KG1 (cell line): ENCODE measurements at places on chromosomes 13 and 19.

GRCh38 chr13:99496184-99497142, 4.8 kb upstream of the TM9SF2 start:
- peak; percentile 72 for DNase-seq

GRCh38 chr13:80574113-80574850, 233.4 kb upstream of the SPRY2 start:
- DNase-seq: no peak

DNA sequence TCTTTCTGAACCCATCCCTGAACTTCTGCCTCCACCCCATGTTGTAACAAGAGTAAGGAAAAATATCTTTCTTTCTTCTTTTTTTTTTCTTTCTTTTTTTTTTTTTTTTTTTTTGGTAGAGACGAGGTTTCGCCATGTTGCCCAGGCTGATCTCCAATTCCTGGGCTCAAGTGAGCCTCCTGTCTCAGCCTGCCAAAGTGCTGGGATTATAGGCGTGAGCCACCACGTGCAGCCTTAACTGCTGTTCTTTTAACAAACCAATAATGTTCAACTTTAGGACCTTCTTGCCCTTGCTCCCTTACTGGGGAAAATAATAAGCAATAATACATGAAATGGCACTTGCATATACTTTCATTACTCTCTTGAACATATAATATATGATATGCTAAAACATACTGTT, 19.6 kb downstream of the GPR183 start:
- DNase-seq: no peak

DNA sequence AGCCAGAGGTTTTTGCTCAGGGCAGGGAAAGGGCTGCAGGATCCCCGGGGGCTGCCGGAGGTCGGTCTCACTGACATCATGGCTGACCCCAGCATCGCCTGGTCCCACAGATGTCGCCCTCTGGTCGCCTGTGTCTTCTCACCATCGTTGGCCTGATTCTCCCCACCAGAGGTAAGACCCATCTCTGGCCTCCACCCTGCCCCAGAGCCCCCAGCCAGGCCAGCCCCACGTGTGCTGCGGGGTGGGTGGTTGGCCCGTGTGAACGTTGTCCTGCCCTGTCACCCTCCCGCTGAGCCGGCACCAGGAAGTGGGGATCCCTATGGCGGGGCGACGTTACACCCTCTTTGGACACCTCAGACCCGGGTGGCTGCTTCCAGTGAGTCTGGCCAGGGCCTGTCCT, 906 bp downstream of the FXYD5 start:
- DNase-seq: no peak

- DNase-seq: no peak
Measured at GRCh38 chr13:72317346-72318109, 409.9 kb downstream of the MZT1 start.

DNA sequence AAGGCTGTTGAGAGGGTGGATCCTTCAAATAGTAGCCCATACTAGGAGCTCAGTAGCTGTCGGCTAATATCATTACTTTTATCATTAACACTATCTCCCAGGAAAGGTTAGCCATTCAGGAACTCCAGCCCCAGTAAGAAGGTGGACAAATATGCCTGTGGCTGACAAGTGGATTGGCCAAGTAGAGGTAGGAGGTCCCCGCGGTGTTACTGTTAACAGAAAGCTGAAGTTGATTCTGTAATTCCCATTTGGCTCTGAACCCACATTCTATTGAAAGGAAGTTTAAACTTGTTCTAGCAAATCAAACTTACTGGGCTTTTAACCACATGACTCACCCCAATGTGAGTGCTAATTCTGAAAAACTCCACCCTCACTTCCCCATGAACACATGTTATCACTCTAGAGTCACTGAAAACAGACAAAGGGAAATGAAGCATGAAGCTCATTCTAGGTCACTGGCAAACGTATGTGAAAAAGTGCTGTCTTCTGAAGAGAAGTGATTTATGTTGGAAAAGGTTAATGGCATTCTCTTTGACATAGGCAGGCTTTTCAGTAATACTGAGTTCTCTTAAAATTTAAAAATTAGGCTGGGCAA, 273.5 kb downstream of the FGF14 start:
- DNase-seq: no peak

DNA sequence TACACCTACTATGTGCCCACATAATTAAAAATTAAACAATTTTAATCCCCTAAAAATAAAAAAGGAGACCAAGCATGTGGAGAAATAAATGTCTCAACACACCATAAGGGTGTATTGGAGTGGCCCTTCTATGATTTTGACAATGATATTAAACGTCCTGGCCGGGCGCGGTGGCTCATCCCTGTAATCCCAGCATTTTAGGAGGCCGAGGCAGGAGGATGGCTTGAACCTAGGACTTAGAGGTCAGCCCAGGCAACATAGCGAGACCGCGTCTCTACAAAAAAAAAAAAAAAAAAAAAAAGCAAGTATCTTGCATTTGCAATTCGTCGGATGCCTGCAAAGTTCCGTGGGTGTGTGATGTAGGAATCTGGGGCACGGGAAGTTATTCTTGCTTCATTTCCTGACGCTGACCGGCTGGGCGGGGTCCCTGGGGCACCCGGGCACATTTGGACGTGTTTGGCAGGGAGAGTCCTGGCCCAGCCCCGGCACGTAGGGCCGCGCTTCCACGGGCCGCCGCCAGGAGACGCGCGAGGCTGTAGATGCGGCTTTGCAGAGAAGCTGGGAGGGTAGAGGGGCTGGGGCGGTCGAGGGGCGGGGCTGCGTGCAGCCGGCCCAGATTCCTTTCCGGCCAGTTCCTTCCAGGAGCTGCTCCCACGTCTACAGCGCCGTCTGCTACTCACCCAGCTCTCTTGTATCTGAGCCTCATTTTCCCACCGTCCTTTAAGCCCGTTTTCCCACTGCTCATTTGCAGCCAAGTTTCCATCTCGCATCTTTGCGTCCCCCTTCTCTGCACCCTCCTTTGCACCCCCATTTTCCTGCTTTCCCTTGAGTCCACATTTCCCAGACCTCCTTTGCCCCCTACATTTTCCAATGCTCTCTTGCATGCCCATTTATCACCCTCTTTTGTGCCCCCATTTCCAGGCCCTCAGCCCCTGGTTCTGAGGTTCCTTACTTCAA, 2.2 kb upstream of the TSPAN16 start:
- DNase-seq: peak; percentile 55

DNA sequence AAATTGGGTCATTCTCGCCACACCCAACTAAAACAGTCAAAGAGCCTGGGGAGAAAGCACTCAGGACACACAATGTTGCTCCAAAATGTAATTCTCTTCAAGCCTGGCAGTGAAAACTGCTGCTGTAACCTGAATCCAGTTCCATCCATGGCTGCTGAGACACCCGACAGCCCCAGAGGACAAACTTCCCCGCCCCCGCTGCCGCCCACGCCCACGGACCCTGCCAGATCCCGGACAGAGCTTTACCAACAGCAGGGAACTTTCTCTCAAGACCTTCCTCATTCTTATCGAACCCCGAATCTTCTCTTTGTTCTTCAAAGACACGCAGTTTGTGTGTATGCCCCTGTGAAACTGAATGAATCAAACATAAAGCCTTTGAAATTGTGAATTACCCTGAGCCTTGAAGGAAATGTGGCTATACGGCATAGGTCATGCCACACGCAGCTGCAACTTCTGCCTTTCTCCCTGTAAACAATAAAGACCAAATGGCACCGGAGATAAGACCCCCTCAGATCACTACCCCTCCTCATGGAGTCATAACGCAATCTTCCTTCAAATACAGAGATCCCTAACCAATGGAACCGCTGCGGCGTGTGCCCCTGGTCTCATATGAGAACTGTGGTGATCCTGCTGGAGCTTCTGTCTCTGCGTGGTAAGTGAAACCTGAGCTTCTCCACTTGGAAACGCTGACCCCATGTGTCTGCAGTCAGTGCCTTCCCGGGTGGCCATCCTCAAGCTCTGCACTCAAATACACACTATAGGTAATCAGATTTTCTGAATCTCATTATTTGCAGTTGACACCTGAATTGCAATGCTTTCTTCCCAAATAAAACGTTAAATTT, 4.8 kb upstream of the LAMP1 start:
- no peak for DNase-seq

DNA sequence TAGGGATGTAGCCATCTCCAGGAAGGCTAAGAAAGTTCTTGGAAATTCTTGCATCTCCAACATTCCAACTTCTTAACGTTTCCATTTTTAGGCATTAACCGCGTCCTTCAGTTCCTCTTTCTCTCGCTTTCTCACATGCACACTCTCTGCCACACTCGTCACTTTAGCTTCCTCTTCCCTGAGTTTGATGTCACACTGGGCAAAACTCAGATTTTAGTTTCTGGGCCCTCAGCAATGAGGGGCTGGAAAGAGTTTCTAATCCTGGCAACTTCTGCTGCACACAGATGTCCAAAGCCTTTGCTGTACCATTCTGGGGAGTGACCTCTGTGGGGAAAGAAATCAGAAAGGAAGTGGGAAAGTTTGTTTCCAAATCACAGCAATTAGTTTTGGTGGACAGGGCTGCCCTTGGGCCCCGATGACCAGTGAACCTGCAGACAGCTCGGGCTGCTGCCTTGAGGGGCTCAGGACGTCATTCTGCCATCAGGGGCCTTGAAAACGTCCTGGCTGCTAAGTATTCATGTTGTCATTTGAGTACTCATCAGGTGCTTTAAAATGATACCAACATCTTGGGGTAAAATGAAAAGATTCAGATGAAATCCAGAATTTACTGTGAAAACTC, 89.3 kb downstream of the KL start:
- no peak for DNase-seq

GRCh38 chr13:90205911-90206310, 1141.6 kb upstream of the MIR17HG start:
- no peak for DNase-seq

GRCh38 chr13:27482983-27483382, 32.6 kb upstream of the MTIF3 start:
- no peak for DNase-seq

- peak; percentile 66 for DNase-seq
Measured at GRCh38 chr13:30572859-30573275, 44.9 kb upstream of the USPL1 start.

DNA sequence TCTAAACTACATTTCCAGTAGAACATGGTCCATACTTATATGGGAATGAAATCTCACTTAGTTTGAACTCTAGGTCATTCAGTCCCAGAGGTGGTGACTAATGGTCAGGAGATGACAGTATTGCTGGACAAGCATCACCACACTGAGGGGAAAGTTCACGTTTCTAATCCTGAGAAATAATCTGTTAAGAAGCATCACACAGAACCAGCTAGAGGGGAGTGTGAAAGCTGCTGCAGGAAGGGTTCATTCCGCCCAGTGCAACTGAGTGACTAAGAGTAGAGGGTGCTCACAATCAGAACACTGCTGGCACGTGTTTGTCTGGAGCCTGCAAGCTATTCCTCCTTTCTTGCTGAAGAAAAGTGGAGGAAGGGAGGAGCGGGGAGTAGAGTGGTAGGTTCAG, 2.7 kb downstream of the COL4A1 start:
- DNase-seq: no peak
